Fibroblast of skin of left biceps (primary cell): ENCODE measurements at places on chromosomes 11 and 22.

DNA sequence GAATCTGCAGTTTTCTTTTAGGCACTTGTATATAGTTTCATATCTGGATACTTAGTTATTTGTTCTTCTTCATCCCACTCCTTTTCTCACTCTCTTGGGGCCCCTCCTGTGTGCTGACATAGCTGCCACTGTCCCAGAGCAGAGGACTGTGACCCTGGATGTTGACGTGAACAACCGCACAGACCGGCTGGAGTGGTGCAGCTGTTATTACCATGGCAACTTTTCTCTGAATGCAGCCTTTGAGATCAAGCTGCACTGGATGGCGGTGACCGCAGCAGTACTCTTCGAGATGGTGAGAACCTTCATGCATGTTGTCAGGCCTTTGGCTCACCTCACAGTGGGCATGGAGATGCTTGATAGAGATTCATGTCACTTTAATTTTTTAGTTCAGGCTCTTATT is 50.9 kb upstream of the YWHAH start:
- DNase-seq, result no peak

GRCh38 chr11:45094958-45095690 is 51.3 kb upstream of the PRDM11 start:
- DNase-seq, result no peak

DNA sequence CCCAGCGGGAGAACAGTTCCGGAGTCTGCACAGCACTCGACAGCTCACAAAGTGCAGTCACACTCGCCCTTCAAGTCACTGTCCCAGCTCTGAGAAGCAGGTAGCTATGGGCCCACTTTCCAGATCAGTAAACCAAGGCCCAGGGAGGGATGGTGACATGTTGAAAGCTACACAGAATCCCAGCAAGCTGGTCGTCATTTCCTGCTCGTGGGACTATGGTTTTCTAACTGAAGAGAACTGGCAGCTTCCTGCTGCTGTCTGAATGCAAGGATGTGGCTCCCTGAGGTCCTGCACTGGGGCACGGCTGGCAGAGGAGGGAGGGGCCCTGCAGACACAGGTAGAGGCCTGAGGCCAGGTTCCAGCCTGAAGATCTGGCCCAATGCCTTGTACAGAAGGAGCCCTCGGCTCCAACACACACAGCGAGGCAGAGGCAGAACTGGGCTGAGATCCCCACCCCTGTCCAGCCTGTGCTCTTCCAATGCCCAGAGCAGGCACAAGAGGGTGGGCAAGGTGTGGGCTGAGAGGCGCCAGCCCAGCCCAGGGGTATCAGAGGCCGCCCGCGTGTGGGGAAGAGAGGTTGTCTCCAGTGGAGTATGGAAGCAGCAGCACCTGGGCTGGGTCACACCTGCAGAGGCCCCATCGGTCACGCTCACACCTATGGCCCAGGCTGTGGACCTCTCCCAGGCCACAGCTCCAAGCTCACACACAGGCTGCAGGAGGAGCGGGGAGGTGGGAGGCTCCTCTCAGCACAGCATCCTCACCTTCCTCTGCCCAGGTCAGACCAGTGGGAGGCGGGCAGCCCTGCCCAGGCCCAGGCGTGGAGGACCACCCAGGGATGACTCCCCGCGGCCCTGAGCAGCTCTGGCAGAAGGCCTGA is 119.2 kb downstream of the PHF21B start:
- no peak for DNase-seq

DNA sequence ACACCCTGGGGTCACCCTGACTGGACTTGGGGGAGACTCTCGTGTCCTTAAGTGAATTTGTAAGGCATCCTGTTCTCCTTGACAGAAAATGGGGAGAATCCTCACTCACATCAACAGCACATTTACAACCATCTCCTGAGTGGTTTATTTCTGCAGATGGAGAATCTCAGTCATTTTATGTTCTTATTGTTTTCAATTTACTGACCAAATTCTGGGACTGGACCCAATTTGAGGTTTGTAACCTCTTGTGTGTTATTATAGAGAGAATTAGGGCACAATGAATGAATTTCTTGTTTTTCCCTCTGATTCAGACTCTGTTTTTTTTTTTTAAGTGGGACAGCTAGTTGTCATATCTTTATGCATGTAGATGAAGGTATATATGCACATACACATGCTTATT is 104.9 kb downstream of the ADAMTS15 start:
- no peak for DNase-seq

GRCh38 chr11:100557830-100558611 is 129.1 kb upstream of the ARHGAP42 start:
- DNase-seq, result peak; percentile 24

GRCh38 chr11:17257196-17257595 is 19.3 kb upstream of the NUCB2 start:
- DNase-seq, result no peak

DNA sequence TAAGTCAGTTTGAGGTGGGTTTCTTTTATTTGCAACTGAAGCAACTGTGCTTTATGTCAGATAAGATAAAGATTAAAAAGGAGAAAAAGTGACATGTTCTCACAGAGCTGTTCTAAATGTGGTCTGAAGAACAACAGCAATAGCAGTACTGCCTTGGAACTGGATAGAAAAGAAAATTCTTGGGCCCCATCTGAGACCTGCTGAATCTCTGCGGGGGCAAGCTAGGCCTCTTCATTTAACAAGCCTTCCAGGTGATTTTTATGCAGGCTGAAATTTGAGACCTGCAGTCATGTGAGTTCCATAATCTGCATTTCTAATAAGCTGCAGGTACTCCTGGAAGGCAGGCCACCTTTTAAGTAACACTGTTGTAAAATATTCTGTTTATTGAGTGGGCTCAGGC is 91.4 kb upstream of the CTSC start:
- DNase-seq, result no peak

DNA sequence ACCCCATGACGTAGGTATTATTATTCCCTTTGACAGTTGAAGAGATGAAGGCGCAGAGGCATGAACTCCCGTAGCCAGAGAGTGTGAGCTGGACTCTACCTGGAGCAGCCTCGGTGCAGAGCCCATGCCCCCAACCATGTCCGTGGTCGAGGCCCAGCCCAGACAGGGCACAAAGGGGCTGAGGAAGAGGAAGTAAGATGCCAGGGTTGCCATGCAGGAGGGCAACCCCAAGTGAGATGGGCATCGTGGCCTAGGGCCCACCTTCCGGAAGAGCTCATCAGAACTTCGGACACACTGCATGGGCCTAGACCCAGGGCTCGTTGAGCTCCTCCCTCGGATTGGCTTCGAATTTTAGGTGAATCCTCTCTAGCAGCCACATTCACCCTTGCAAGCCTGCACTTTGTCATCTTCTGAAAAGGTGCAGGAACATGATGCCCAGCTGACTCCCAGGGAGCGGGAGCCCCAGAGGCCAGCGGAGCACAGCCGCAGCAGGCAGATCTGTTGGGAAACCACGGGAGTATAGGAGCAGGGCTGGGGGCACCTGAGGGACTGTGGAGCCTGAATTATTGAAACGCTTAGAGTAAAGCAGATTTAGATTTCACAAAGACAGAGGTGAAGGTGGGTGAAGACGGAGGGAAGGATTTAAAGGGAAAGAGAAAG is 29.0 kb upstream of the JAM3 start:
- no peak for DNase-seq

- no peak for DNase-seq
These were observed 116.4 kb downstream of the BLID start for GRCh38 chr11:121999651-122000050.

DNA sequence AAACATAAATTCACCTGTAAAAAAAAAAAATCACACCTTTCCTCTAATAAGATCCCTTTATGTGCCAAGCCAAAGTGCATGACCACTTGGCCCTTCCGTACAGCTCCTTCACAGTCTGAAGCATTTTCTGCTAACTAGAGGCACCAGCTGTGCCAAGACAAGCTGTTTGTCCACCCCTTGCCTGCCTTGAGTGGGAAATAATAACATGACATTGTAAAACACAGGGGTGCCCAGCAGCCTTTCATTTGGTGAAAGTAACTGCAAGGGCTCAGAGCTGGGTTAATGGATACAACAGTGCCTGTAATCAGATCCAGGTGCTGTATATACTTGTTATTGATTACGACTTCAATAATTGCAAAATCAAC is 59.2 kb downstream of the DDIAS start:
- no peak for DNase-seq

DNA sequence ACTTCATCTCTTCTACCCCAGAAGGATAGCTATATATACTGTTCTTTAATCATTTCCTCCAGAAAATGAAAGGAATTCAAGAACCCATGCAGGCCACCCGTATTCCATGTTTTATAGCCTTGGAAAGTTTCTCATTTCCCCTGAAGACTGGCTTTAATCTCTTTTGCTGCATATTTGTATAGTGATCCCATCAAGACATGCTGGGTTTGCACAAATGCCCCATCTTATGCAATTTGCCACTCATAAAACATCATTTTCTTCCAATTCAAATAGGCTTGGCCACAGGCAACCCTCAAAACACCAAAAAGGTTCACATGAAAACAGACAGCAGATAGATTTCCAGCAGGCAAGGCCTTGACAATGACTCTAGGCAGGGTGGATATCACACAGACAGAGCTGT is 28.3 kb upstream of the APOA1 start:
- DNase-seq, result peak; percentile 63

GRCh38 chr11:19116276-19116970 is 545 bp upstream of the ZDHHC13 start:
- no peak for DNase-seq

DNA sequence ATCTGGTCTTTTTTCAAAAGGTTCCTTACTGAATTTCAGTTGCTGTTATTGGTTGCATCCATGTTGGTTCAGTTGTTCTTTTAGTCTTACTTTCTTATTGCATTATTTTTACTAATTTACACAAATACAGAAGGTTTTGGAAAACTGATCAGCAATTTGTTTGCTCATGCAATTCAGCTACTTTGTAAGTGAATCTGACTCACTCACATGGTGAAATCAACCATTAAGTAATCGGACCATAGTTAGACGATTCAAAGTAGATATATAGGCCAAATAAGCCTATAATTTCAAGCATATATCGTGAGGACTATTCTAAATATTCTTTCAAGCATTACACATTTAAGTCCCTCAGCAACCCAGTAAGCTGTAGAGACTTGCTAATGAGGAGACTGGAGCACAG is 41.7 kb downstream of the CCDC83 start:
- no peak for DNase-seq
